ENCODE measurements at places on chromosomes 1 and 21.

DNA sequence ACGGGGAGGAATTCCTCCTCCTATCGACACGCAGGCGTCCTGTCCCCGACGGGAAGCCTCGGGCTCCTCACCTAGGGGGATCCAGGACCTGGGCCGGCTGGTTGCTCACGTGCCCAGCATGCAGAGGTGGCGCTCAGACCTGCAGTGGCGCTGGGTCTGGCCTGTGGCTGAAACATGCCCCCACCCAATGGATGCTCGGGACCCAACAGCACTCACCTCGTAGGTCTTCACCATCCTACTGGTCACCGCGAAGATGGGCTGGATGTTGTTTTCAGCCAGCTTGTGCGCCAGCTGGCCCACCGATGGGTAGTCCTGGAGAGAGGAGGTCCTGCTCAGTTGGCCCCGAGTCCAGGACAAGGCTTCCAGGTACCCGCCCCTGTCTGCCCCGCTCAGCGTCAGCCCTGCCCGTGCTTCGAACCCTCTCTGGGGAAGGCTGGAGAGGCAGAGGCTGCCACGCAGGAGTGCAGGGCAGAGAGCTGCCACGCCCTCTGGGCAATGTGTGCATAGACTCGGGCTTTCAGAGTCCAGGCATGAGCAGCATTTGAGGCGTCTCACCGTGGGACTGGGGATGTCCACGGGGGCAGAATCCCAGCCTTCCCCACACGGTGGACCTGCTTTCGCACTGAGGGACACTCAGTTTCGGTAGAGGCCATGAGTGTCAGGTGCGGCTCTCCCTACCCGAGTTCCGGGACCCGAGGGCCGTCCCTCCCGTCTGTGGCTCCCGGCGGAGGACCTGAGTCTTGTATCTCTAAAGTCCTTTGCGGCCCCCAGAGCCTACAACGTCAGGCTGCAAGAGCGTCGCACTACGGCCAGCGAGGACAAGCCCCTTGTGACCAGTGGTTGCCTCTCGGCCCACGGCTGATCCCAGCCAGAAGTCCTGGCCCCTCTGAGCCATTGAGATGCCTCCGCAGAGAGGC lies 21.6 kb downstream of the ITGB2 start:
- no peak for DNase-seq

GRCh38 chr1:39808784-39809517 lies 20.3 kb upstream of the BMP8B start:
- no peak for DNase-seq

GRCh38 chr1:232902774-232903350 lies 47.5 kb upstream of the NTPCR start:
- DNase-seq = no peak

DNA sequence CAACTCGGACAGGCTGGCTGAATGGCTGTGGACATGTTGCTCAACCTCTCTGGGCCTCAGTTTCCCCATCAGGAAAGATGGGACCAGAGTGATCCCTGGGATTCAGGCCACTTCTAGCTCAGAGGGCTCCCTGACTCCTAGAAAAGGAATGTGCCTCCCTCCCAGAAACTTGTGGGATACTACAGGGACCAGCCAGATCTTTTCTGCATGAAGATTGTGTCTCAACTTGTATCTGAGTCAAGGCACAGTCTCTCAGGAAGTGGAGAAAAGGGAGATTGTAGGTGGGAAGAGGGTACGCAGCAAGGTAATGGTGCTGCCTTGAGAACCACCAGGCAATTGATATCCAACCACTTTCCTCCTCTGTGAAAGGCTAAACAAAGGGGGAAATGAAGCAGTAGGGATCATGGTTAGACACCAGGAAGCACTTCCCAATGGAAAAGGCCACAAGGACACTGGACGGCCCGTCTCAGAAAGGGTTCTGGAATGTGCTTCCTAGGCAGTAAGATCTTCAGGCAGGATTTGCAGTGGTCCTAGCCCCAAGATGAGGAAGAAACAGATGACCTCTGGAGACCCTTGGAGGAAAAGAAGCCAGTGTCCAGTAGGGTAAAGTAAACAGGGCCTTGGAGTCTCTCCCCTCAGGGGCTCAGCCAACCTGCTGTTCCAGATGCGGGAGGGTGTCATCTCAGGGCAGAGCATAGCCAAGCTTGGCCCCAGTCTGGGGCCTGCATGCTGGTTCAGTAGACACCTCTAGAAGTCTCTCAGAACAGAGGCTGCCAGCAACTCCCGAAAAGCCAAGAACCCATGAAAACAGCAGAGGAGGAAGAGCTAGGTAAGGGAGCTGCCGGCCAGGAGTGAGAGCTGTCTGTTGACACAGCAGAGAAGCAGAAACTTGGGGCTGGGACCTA lies 16.8 kb downstream of the IFFO2 start:
- DNase-seq = no peak

- peak; percentile 62 for DNase-seq
Measured at GRCh38 chr21:39660191-39660980, 47.6 kb downstream of the B3GALT5 start.

DNA sequence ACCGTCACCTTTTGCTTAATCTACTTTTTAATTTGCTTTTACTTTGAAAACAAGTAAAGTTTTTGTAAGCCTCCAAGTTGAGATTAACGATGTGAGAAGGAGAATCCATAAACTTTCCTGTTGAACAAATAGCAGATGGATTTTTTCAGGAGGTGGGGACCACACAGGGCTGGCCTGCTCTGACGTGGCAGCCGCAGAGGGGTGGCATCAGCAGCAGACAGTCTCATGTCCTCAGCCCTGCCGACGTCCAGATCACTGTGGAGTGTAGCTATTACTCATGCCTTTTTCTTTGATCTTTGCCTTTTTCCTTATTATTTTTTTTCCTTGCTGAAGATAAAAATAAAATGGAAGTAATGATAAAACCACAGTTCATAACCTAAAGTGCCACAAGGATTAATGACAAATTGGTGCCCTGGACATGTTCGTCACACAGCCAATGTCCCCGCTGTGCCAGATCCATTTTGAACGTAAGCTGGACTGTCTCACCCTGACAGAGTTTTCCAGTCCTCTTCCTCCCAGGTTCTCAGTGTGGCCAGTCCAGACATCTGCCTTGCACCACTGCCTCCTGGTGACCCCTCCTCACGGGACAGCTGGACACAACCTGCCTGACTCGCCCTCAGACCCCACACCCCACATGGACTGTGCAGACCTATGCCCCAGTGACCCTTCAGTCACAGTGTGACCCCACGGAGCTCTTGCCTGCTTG lies 15.4 kb upstream of the ZBTB21 start:
- no peak for DNase-seq

DNA sequence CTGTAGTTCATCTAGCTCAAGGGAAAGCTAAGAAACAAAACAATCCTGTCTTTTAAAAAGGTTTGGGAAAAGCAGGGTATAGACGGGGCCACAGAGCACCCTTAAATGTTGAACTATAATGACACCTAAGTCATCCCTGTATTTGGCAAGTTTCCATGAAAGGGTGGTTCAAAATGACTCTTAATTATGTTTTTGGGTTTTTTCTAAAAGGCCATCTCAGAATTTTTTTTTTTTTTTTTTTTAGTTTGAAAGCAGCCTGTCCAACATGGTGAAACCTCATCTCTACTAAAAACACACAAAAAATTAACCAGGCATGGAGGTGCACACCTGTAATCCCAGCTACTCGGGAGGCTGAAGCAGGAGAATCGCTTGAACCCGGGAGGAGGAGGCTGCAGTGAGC lies 22.2 kb downstream of the TOMM20 start:
- DNase-seq = no peak

GRCh38 chr1:70495370-70495769 lies 84.3 kb downstream of the CTH start:
- DNase-seq = no peak

GRCh38 chr1:206029484-206029883 lies 5.8 kb upstream of the CTSE start:
- no peak for DNase-seq

GRCh38 chr1:156095906-156096508 lies 13.7 kb upstream of the MEX3A start:
- no peak for DNase-seq

DNA sequence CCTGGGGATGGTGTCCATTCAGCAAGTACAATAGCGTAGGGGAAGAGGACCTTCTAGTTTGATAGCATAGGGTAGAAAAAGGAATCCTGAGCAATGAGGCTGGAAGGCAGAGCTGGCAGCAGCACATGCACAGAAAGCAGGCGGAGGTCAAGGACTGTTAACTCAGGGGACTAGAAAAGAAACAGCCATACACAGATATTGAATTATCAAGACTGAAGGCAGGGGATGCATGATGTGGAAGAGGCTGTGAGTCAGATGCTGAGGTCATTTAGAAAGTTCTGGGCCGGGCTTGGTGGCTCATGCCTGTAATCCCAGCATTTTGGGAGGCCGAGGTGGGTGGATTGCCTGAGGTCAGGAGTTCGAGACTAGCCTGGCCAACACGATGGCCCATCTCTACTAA lies 65.6 kb downstream of the OPTC start:
- DNase-seq = peak; percentile 63

DNA sequence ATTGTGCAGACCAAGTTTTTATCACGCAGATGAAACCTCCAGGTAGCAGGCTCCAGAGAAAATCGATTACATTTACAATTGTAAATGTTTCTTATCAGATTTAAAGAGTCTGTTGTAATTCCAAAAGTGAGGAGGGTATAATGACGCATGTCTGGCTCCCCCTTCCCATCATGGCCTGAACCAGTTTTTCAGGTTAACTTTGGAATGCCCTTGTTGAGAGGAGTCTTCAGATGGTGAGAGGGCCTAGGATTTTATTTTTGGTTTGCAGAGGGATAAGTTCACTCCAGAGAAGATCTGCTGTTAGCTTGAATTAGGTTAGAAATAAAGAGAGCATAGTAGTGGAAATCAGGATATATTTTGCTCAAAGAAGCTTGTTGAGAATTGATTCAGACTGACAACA lies 1028.3 kb upstream of the B3GALT2 start:
- DNase-seq = no peak

- DNase-seq = no peak
Measured at GRCh38 chr1:225514671-225515081, 86.8 kb upstream of the LBR start.

DNA sequence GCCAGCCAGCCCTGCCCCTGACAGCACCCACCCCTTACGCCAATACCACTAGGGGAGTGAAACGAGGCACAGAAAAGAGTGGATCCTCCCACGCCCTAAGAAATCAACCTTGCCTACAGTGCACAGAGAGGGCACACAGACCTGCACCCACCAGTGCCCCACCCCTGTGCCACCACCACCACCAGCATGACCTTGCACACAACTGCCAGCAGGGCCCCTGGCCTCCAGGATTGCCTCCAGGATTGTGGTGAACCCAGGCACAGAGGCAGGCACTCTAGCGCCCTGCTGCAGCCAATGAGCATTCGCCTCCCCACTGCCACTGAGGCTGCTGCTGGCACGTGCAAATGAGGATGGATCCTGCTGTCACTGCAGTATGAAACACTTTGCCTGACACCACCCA lies 23.5 kb upstream of the SGIP1 start:
- no peak for DNase-seq

DNA sequence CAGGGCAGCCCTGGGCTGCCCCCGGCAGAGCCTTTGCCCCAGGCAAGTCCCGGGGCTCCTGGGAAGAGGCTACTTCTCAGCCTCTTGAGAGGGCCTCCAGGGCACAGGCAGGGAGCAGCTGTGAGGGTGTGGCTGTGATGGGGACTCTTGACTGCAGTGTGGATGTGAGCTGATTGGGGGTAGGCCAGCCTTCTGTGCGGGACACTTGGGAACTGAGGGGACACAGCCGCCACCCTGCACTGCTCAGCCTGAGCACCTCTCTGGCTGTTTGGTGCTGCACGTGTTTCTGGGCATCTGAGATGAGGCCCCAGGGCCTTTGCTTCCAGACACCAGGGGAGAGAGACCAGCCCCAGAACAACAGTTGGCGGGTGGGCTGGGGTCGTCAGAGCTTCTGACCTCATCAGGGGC lies 62.1 kb downstream of the SKI start:
- no peak for DNase-seq

DNA sequence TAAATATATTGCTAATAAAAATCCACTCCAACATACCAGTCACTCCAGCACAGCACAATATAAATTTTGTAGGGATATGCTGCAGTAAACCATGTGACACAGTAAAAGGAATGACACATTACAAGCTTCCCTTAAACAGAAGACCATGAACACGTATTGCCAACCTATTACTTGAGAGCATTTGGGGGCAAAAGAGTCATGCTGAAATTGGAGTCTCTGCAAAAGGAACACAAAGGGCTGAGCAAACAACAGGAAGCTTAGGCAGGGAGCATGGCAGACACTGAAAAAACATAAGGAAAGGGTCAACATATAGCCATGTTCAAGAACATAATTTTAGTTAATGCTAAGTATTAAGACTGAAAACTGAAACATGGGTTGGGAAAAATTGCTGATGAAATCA lies 214.5 kb downstream of the SMYD3 start:
- no peak for DNase-seq

- no peak for DNase-seq
Measured at GRCh38 chr21:26194326-26194725, 23.8 kb upstream of the APP start.

DNA sequence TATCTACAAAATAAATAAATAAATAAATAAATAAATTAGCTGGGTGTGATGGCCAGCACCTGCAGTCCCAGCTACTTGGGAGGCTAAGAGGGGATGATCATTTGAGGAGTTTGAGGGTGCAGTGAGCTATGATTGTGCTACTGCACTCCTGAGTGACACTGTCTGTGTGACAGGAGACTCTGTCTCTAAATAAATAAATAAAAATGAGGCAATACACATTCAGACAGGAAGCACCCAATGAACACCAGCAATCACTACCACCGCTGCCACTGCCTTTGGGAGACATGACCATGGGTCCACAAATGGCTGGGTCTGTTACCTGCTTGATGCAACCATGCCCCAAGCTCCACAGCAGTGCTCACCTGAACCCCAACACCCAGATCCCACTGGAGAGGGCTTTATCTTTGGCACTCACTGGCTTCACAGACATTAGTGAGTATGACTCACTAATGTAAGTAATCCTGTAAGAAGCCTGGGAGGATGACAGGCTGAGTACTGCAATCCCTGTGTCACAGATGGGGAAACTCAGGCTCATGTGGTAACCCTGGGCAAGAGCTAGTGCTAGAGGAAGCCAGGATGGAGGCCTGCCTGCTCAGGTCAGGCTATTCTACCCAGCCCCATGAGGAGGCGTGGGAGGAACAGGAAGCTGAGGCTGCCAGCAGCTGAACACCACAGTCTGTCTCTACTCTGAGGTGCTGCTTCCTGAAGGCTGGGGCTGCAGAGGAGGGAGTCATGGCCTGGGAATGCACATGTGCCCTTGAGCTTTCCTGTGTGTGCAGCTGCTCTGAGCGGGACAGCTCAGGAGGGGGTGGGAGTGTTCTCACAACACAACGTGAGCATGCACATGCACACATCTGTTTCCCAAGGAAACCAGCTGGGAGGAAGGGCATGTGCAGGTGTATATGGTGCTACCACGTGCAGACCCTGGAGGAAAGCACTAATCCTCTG lies 43.0 kb downstream of the SLC9A1 start:
- peak; percentile 90 for DNase-seq

- no peak for DNase-seq
Measured at GRCh38 chr1:2224170-2224584, 3.9 kb upstream of the SKI start.

DNA sequence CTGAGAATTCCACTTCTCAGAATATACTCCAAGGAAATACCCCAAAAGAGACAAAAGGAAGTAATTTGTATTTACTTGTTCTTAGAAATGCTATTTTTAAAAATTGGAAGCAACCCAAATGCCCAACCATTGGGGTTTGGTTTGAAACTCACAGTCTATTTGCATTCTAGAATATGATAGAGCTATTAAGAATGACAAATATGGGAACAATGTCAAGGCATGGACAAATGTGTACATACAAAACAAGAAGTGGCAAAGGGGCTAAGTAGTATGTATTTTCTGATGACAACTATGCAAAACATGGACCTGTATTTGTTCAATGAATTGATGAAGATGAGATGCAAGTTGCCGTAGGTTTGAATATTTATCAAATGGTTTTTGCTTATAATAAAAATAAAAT lies 32.8 kb downstream of the KCNA2 start:
- DNase-seq = no peak

- DNase-seq = no peak
Measured at GRCh38 chr1:182624577-182624976, 20.4 kb upstream of the RGS16 start.
